ENCODE measurements at places on chromosomes 3 and 15.

DNA sequence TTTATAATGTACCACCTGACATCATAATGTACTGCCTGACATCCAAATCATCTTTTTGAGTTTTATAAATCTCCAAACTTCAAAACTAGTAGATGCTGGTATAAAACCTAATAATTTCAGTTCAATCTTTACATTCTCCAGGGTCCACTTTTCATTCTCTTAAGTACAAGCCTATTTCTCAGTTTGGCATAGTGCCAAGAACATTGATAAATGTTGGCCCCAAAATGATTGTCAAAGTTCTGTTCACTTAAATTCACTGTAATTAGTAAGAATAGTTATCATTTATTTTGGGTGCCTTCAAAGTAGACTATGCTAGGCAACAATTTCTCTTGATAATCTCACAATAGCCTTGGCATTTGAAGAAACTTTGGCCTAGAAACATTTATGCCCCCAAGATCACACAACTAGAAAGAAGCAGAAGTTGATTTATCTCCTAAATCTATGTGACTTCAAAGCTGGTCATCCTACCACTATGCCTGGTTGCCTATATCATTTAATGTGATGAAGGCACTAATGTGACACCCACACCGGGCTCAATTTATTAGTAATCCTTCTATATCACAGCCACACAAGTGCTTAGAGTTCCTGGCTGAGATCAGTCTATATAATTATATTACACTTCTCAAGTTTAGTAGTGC lies 101.7 kb downstream of the ZNF609 start:
- no peak for DNase-seq

GRCh38 chr3:43910750-43911149 lies 220.0 kb downstream of the ABHD5 start:
- DNase-seq = no peak

DNA sequence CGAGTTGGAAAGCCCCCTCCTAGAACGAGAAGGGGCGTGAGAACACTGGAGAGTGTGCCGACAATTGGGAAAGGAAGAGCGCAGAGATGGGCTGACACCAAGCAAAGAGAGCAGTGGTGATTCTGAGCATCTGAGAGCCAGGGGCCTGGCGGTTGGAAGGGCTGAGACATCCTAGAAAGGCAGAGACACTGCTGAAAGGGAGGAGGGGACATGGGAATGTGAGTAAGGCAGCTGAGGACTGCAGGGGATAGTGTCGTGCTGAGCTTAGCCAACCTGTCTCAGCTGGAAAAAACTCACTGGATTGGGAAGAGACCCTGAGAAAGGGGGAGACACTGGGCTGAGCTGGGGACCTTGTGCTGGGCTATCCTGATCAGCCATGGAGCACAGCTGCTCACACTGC lies 58.1 kb upstream of the SLC6A6 start:
- DNase-seq = no peak

GRCh38 chr3:170700054-170700404 lies 114.2 kb upstream of the SLC7A14 start:
- DNase-seq = no peak

- no peak for DNase-seq
Measured at GRCh38 chr3:195829897-195830254, 18.1 kb upstream of the MUC4 start.

DNA sequence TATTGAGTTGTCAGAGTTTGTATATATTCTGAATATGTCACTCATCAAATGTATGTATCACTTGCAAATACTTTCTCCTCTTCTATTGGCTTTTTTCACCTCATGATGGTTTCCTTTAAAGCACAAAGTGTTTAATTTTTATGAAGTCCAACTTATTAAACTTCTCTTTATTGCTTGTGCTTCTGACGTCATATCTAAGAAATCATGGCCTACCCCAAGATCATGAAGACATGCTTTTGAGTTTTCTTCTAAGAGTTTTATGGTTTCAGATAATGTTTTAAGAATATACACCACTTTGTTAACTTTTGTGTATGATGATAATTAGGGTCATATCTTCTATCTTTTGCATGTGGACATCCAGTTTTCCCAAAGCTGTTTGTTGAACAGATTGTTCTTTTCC lies 417.2 kb upstream of the ATP10A start:
- DNase-seq = no peak

- no peak for DNase-seq
Measured at GRCh38 chr15:44659056-44659455, 4.4 kb downstream of the SPG11 start.

DNA sequence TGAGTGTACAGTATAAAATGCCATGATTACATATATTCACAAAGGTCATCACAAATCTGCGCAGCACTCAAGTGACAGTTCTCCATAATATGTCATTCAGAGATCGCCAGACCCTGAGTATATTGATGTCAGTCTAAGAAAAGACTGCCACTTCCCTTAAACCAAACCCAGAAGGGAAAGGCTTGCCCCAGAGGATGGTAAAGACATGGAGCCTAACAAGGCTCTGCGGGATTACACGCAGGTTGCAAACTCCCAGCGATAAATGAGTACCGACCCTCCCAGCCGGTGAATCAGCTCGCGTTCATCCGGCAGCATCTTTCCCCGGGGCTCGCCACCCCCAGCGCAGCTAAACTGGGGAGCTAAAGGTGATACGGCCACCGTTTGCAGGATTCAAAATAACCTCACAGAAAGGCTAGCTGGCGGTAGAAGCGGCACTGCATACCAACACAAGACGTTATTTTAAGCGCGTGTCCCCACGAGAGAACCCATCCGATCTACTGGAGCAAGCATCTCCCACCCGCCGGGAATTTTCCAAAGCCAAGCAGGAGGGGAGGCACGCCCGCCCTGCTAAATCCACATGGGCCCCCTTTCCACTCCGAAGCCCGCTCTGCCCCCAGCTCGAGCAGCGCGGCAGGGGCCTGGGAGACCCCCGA lies 643 bp downstream of the MYO5A start:
- DNase-seq = no peak

DNA sequence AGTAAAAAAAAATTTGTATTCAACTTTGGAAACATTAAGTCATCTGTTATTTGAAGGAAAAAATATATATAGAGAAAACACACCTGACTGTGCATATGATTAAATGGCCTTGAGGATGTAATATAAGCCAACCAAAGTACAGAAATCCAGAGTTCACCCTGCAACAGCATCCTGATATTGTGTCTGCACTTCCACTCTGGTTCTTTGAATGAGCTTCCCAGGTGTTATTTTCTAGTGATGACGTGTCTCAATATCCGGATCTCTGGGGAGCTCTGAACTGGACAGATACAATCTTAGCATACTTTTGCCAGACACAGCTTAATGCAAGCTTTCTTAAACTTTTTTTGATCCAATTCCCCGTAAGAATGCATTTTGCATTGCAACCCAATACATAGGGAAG lies 19.5 kb upstream of the PIK3CB start:
- no peak for DNase-seq

DNA sequence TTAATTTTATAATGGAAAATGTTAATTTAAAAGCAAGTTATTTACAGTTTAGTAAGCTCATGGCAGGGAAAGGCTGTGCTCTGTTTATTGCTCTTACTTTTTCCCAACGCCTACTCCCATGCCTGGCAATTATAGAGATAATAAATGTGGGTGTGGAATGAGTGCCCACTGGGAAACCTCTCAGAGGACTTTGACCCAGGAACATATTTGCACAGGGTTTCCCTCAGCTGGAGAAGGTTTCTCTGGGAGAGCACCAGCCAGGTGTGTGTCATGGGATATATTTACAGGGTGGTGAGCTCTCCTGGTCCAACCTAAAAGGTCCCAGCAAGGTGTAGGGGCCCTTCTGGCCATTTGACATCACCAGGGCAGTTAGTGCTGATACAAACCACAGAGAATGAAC lies 27.9 kb downstream of the ZNF710 start:
- DNase-seq = no peak

- no peak for DNase-seq
Measured at GRCh38 chr3:169965562-169966427, 812 bp upstream of the SEC62 start.

- DNase-seq = no peak
Measured at GRCh38 chr15:42665827-42666226, 71.1 kb downstream of the CDAN1 start.

DNA sequence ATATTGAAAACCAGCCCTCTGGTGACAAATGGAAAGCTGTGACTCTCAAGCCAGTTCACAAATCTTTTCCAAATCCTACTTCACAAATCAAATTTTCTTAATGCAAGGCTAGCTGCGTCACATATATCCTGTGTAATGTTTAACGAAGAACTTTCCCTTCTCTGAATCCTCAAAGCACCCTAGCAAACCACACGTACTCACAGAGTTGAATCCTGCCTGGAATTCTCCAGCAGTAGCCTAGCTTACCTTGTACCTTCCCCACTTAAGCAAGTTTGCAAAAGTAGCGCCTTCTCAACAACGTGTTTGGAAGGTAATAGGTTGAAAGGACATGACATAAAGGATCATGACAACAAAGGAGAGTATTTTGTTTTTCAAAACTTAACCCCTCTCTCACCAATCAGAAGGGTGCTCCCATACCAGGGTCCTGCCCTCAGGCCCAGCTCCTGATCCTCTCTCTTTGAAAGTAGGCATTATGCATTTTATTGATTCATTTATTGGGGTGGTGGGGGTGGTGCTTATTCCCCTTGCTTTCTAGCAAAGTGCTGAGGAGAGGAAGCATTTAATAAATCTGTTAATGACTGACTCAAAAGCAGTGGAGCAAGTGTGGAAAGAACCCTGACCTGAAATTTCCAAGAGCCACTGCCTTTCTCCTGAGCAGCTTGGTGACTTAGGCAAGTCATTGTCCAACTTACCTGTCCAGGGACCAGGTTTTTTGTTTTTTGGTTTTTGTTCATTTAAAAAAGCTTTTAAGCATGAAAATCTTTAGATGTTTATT lies 531.6 kb downstream of the MECOM start:
- DNase-seq = no peak

DNA sequence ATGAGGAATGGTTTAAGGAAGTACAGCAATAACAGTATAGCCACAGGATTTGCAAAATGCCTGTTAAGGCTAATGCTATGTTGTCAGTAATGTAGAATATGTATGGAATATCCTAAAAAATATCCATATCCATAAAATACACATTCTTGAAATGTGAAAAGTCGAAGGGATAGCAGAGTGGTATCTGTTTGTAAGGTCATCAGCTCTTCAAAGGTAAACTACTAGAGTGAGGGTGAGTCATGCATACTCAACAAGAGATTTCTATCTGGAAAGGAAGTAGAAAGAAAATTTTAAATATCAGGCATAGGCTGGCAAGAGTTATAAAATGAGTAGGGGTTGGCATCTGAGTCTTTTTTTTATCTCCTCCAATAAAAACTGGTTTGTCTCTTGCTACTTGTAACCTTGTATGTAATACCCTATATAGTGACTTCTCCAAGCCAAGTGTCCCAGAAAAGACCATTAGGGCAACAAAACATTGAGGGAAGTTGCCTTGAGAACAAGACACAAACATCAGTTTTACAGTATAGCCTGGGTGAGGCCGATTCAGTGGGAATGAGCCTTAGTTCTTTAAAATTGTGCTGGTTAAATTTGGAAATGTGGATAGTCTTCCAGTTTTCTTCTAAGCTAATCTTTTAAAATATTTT lies 103.1 kb downstream of the SPATA16 start:
- no peak for DNase-seq

DNA sequence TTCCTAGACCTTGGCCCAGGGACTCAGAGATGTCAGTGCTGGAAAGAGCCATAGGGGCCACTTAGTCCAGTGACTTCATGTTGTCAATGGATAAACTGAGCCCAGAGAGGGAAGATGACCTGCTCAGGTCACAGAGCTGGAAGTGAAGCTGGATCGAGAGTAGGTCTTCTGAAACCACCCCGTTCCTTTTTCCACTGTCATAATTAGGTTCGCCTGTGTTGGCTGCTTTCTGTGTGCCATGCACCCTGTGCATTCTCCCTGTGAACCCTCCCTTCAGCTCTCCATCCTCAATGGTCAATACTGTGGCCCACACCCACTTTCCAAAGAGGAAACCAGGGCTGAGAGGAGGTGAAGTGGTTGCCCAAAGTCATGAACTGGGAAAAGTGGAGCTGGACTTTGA lies 74.8 kb downstream of the CCR1 start:
- no peak for DNase-seq

DNA sequence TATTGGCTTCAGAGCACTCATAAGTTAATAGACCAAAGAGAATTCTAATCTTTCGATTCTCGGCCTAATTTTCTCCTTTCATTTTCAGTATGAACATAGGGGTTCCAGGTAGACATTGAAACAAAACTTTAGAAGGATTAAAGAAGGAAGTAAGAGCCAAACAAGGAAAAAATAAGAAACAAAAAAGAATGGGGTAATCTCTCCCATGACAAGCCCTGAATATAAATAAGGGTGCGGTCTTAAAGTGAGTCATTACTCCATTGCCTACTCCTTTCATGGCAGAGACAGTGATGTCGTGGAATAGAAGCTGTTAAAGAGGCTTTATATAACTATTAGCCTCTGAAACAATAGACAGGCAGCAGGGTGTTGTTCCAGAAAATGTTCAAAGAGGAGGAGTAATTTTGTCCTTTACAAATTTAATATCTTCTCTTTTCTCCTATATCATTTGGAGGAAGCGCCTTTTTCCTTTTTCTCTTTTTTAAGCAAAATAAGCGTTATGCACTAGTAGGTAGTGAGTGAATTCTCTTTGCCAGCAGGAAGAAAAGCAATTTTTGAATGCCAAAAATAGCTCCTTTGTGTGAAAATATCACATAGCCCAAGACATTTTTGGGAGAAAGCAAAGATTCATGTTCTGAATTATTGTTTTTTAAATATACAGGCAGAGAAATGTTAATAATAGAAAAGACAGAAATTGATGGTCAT lies 607.9 kb upstream of the KCNMB2 start:
- DNase-seq = peak; percentile 63

- DNase-seq = no peak
Measured at GRCh38 chr3:126370606-126371005, 13.4 kb upstream of the KLF15 start.

DNA sequence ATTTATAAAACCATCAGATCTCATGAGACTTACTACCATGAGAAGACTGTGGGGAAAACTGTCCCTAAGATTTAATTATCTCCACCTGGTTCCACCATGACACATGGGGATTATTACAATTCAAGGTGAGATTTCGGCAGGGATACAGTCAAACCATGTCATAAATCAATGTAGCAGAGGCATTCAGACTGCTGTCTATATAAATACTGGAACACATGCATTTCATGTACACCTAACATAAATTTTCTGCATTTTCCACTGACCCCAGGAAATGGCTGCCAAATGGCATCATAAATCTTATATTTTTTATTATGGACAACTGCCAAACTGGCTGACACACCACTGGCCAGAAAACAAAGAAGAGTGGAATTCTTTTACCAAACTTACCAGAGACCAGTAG lies 755.1 kb upstream of the EPHA6 start:
- DNase-seq = peak; percentile 15

- no peak for DNase-seq
Measured at GRCh38 chr15:78878356-78878755, 5.7 kb downstream of the MORF4L1 start.

- DNase-seq = peak; percentile 22
Measured at GRCh38 chr3:188369526-188369925, 215.6 kb downstream of the LPP start.

GRCh38 chr3:29447946-29448627 lies 167.2 kb downstream of the RBMS3 start:
- DNase-seq = no peak

- DNase-seq = no peak
Measured at GRCh38 chr3:160796089-160796812, 40.2 kb downstream of the PPM1L start.
